Mesothelial cell of epicardium (in vitro differentiated cells): ENCODE measurements at places on chromosomes 11 and 22. TPM values are rescaled to one million over a fixed set of nuclear protein-coding genes. Genes with fewer than 3 reads are reported as not detected.

- DNase-seq = no peak
These were observed 57.8 kb upstream of the APOA1 start for GRCh38 chr11:116895048-116895757.

Gene STARD10
- 51.1 to 54.9 TPM (median 54.7 TPM) in 3 replicates for total RNA-seq

GRCh38 chr11:20566591-20567434 is 32.6 kb upstream of the SLC6A5 start:
- DNase-seq = no peak

Gene ZNF70
- total RNA-seq = 17.8 to 18.7 TPM (median 18.2 TPM) in 3 replicates

Gene BEST1
- total RNA-seq = 0.64 to 1.1 TPM (median 0.90 TPM) in 3 replicates

DNA sequence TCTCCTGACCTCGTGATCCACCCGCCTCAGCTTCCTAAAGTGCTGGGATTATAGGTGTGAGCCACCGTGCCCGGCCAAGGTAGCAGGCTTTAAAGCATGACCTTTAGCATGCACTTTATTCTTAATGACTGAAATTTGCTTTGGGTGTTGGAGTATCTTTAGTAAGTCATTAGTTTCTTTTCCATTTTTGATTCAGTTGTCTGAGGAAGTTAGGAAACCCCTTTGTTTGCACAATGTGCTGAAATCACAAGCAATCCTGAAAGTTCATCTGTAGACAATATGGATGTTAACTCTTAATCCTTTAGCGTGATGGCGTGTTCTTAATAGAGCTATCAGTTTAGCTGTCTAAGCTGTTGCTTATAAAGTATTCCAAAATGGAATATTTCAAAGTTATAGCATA is 16.8 kb downstream of the SDHD start:
- DNase-seq = no peak

DNA sequence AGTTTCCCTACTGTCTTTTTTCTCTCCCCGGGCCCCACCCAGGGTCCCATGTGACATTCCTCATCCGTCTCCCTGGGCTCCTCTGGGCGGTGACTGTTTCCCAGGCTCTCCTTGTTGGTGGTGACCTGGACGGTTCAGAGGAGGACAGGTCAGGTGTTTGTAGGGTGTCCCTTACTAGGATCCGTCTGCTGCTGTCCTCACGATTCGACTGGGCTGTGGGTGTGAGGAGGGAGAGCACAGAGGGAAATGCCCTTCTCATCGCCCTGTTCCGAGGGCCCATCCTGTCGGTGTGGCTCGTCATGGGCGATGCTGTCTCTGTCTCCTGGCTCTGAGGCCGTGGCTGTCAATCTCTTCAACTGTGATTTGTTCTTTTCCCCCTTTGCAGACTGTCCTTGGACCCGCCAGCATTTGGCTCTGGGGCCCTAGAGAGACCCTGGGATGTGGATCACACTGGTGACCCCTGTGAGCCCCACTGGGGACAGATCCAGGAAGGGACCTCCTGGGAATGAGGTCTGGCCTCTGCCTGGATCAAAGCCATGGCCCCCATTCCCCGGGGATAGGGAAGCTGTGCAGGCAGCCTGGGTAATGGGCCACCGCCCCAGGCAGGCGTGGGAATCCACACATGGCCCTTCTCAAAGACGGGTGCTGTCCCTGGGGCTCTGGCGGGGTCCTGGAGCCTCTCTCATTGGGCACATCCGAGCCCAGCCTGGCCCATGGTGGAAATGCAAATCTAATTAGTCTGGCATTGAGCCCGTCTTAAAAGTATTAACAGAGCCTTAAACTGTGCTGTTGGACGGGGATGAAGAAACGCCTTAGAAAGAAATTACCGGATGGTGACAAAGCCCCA is 46.8 kb upstream of the KCNQ1OT1 start:
- DNase-seq = no peak

Gene KDM4E
- total RNA-seq = not detected in 3 replicates

- DNase-seq = peak; percentile 62
These were observed 688 bp downstream of the SERPING1 start for GRCh38 chr11:57597916-57598830.

Gene SCGB1D1
- not detected in 3 replicates for total RNA-seq

DNA sequence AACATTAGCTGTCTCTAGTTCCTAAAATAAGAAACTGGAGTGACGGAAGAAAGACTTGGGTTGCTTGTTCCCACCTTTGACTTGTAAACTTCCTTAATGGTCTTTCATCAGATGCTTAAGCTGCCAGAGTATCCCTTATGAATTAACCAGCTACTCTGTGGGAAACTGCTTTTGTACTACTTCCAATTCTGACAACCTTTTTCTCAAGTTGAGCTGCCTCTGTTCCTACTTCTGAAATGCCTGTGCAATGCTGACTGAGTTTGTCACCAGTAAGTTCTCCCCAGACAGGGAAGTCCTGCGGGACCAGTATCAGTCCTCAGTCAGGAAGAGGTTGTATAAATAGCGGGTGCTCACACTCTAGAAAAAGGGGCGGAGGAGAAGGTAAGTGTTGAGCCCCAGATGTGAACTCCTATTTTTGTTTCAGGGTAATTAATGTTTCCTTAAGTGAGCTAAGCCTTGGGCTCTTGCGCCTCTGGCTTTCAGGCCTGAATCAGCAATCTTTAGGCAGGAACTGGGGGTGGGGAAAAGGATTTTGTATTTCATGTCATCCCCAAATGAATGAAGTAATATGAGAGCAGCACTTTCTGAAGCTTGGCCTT is 67.2 kb downstream of the CECR2 start:
- no peak for DNase-seq

Gene GNG3
- total RNA-seq = 0.60 to 1.5 TPM (median 0.97 TPM) in 3 replicates

DNA sequence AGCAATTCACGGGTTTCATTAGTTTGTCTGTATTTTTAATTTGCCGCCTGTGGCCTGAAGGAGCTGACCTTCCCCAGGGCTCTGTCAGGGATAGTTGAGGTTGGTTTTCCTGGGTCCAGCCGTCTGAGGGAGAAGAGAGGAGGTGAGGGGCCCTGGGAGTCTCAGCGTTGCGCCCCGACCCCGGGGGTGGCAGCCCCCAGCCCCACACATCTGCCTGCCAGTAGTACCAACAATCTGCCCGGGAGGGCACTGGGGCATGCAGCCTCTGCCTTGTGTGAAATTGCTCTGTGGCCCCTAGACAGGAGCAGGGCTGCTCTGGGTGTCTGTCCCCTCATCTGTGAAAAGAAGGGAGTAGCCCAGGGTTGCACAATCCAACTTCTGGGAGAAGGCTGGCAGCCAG is 6.6 kb downstream of the B3GAT1 start:
- no peak for DNase-seq

- no peak for DNase-seq
These were observed 36.9 kb downstream of the GGTLC2 start for GRCh38 chr22:22681221-22681739.

Gene TRIM22
- total RNA-seq = 45.8 to 52.1 TPM (median 50.9 TPM) in 3 replicates

Gene OR4A16
- not detected in 3 replicates for total RNA-seq

DNA sequence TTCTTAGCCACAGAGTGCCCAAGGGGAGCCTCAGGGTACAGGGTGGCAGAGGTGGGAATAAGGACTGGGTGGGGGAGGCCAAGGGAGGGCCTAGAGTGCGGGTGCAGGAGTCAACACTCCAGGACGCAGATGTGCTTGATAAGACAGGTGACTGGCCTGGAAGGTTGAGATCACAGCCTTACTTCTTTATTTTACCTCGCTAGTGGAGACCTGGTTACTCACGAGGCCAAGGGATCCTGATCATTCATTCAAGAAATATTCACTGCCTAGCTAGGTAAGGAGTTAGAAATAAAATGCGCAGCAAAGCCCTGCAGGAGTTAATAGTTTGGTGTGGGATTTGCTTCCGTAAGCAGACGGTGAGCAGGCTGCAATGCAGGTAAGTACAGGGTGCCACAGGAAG is 13.2 kb upstream of the PEX26 start:
- DNase-seq = no peak

DNA sequence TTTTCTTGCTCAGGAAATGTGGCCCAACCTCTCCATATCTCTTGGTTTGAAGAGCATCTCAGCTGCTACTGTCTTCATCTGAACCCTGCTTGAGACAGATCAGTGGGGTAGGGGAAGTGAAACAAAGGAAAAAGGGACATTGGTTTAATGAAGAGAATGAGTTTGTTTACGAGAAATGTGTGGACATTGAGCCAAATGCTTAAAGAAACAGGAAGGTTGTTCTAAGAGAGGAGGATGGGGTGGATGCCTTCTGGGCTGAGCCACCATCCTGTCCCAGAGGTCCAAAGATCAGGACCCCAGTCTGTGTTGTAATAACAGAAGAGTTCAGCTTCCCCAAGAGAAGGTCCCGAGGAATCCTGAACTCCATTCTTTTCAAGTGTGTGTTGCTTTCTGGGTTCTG is 369.7 kb downstream of the INSC start:
- DNase-seq = no peak

- no peak for DNase-seq
These were observed 16.5 kb downstream of the HIPK3 start for GRCh38 chr11:33273656-33274055.

DNA sequence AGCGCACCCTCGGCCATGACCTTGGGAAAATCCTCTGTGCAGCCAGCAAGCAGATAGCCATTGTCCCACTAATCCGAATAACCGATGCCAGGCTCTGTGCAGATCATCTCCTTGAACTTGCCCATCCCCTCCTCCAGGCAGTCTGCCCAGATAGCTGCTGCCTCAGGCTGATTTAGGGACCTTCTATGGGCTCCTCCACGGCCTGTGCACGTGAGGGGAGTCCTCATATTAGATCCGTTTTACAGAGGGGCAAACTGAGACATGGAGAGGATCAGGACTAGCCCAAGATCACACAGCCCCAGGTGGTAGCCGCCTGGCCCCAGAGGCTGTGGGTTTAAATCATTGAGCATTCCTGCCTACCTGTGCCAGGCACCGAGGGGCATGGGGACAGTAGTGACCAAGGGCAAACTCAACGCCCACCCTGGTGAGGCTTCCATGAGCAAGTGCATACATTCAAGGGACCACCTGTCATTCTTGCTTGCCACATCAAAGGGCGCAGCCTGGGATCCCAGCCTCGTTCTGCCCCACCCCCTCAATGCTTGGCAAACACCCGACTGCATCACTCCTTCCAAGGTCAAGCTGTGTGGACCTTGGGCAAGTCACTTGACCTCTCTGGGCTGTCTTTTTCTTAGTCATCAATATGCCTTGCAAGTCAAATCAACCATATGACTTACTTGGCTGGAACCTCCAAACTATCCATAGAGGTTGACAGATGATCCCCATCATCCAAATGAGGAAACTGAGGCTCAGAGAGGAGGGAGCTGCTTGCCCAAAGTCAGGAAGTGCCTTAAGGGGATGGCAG is 131.6 kb downstream of the MN1 start:
- DNase-seq = no peak

DNA sequence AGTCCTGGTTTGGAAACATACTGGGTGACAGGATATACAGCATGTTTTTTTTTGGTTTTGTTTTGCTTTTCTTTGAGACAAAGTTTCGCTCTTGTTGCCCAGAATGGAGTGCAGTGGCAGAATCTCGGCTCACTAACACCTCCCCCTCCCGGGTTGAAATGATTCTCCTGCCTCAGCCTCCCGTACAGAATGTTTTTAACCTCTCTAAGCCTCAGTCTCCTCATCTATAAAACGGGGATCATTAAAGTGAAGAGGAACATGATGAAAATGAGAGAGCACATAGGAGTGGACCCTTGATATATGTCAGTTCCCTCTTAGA is 28.1 kb upstream of the SCARF2 start:
- no peak for DNase-seq

DNA sequence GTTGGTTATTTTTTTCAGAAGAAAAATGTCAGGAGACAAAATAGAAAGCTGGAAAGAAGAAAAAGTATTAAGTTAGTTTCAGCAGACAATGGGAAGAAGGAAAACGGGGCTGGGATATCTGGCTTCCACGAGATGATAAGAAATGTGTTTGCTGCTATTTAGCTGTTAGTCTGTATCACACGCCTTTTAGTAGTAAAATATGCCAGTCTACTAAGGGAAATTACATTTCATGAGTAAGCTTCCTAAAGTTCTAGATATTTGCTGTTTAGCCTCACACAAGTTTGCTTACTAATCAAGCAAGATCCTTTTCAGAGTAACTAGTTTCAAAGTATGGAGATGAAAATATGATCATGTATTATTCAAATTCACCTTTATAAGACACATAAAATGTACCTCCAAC is 1.5 kb downstream of the OR51B4 start:
- no peak for DNase-seq

Gene TUBGCP6
- 64.1 to 65.9 TPM (median 65.3 TPM) in 3 replicates for total RNA-seq

DNA sequence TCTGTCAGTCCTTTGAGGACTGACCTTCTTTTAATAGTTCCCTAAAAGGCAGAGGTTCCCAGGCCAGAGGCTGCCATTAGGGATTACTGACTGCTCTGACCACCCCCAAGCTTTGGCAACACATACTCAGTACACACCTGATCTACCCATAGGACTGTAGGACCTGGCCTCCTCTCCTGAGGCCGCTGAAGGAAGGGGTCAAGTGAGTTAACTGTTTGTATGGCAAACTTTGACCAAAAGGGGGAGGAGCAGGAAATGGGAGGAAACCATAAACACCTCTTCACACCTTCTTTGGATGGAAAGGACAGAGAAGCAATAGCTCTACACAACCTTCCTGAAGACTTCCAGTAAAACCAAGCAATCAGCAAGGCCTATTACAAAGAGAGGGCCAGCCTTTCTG is 104.0 kb downstream of the APOL5 start:
- DNase-seq = no peak

Gene OR10G6
- not detected in 3 replicates for total RNA-seq

DNA sequence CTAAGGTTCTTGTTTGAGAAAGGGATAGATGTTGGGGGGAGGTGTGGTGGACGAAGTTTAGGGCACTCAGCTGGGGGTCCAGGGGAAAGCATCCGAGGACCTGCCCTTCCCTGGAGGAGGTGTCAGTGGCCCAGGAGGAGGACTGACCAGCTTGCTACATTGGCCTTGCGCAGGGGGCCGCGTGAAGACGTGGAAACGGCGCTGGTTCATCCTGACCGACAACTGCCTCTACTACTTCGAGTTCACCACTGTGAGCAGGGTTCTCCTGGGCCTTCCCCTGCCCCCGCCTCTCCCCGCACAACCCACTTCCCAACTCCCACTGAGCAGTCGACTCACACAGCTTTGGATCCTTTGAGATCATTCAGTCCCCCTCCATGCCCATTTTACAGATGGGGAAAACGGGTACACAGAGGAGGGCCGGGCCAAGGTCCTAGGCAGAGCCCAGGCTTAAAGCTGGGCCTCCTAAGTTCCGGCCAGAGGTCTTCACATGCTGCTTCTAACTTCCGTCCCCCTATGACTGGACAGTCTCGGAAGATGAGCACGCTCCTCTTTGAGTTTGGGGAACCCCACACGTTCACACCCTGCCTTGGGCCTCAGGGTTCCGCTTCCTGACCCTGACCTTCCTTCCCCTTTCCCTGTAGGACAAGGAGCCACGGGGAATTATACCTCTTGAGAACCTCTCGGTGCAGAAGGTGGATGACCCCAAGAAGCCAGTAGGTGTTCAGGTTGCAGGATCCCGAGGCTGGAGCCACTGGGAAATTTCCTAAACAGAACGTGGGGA is 28.7 kb downstream of the CYTH4 start:
- no peak for DNase-seq

Gene RABL2B
- 42.3 to 48.3 TPM (median 47.5 TPM) in 3 replicates for total RNA-seq

Gene MAPK12
- 55.6 to 63.3 TPM (median 57.2 TPM) in 3 replicates for total RNA-seq
